Glomerular endothelial cell (primary cell): ENCODE measurements at places on chromosomes 16 and 17. TPM values are rescaled to one million over a fixed set of nuclear protein-coding genes. Genes with fewer than 3 reads are reported as not detected.

Gene TBC1D3I
- 1.5 and 1.6 TPM in 2 replicates for total RNA-seq

Gene CFAP119
- 2.0 and 6.5 TPM in 2 replicates for total RNA-seq

Gene FNDC8
- total RNA-seq: not detected in 2 replicates

Gene GP1BA
- total RNA-seq: not detected in 2 replicates

Gene RNF222
- not detected in 2 replicates for total RNA-seq

Gene AANAT
- not detected in 2 replicates for total RNA-seq

Gene GALR2
- not detected in 2 replicates for total RNA-seq

Gene ATP1B2
- not detected in 2 replicates for total RNA-seq

Gene KCNJ18
- not detected in 2 replicates for total RNA-seq

Gene ABCA3
- 57.2 and 79.5 TPM in 2 replicates for total RNA-seq

Gene SDR42E2
- total RNA-seq: not detected in 2 replicates

Gene TEKT5
- 0.10 and 0.12 TPM in 2 replicates for total RNA-seq

Gene ALOX12B
- total RNA-seq: not detected in 2 replicates

Gene KRTAP4-5
- total RNA-seq: not detected in 2 replicates

Gene ITPRIPL2
- total RNA-seq: 50.4 and 74.8 TPM in 2 replicates

Gene IRX6
- not detected in 2 replicates for total RNA-seq

Gene TLCD2
- 0.78 and 1.4 TPM in 2 replicates for total RNA-seq

Gene C17orf113
- total RNA-seq: 0.70 TPM in 1 of 2 replicates, not detected in the other

Gene KRT20
- not detected in 2 replicates for total RNA-seq

Gene ITGAD
- total RNA-seq: not detected in 2 replicates

Gene TUBB3
- total RNA-seq: 275 and 412 TPM in 2 replicates

Gene COTL1
- 311 and 460 TPM in 2 replicates for total RNA-seq

Gene PTX4
- total RNA-seq: 0.18 TPM in 1 of 2 replicates, not detected in the other

Gene CDH13
- total RNA-seq: 111 and 224 TPM in 2 replicates

Gene KRTAP1-5
- 0.29 and 0.82 TPM in 2 replicates for total RNA-seq

Gene SYCE1L
- total RNA-seq: 2.1 and 11.6 TPM in 2 replicates

Gene PMP22
- total RNA-seq: 267 and 271 TPM in 2 replicates

Gene OTOP2
- total RNA-seq: not detected in 2 replicates

Gene CD300H
- not detected in 2 replicates for total RNA-seq

Gene KRT24
- total RNA-seq: not detected in 2 replicates

Gene KCNAB3
- 0.12 and 2.1 TPM in 2 replicates for total RNA-seq

Gene KRTAP9-1
- not detected in 2 replicates for total RNA-seq

Gene PDILT
- not detected in 2 replicates for total RNA-seq

Gene OR1F1
- total RNA-seq: not detected in 2 replicates

Gene EPX
- not detected in 2 replicates for total RNA-seq

Gene SPPL2C
- total RNA-seq: not detected in 2 replicates

Gene PLD6
- total RNA-seq: 2.0 and 2.3 TPM in 2 replicates

Gene SLC2A4
- not detected in 2 replicates for total RNA-seq

Gene PKD1
- total RNA-seq: 62.4 and 147 TPM in 2 replicates

Gene ARHGAP44
- total RNA-seq: 0.97 and 1.4 TPM in 2 replicates

Gene LPO
- total RNA-seq: not detected in 2 replicates

Gene TRIM47
- total RNA-seq: 90.3 and 98.8 TPM in 2 replicates

Gene RNF112
- 0.12 TPM in 1 of 2 replicates, not detected in the other for total RNA-seq

Gene HOXB3
- total RNA-seq: 17.7 and 48.0 TPM in 2 replicates

Gene PRM3
- total RNA-seq: not detected in 2 replicates

Gene GAST
- not detected in 2 replicates for total RNA-seq

Gene EFCAB13
- total RNA-seq: 3.2 and 5.3 TPM in 2 replicates

Gene HEATR9
- not detected in 2 replicates for total RNA-seq
